ENCODE measurements at places on chromosomes 4 and X.

DNA sequence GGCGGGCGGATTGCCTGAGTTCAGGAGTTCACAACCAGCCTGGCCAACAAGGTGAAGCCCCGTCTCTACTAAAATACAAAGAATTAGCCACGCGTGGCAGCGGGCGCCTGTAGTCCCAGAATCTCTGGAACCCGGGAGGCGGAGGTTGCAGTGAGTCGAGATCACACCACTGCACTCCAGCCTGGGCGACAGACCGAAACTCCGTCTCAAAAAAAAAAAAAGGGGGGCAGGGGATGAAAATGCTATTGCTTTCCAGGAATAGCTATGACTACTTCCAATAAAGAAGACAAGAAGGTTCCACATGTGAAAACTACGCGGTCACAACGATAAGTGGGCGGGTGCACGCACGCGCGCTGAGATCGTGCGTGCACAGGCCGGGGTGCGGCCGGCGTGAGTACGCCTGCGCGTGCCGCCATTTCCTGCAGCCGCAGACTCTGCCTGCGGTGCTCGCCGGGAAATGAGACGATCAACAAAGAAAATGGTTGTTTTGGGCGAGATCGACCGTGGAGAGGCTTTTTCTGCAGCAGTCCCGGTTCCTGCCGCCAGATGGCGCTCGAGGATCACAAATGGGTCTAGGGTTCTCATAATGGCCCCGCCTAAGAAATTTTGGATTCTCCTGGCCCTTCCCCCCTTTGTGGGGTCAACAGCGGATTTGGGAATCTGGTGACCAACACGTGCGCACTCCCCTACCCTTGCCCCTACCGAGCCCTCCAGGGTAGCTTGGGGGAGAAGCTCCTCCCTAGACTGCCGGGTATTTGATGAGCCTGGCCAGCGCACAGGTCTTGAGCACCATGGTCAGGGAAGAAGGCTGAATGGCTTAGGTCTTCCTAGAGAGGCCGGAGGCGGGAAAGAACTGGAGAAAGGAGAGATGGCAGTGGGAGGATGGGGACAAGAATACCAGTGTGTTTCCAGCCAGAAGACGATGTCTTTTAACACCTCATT, 35.1 kb downstream of the PNMA5 start:
- peak; percentile 79 for DNase-seq

- DNase-seq: no peak
These were observed 55.8 kb downstream of the MBNL3 start for GRCh38 chrX:132433001-132433400.

GRCh38 chr4:189299706-189300105, 641.0 kb upstream of the FRG1 start:
- no peak for DNase-seq

DNA sequence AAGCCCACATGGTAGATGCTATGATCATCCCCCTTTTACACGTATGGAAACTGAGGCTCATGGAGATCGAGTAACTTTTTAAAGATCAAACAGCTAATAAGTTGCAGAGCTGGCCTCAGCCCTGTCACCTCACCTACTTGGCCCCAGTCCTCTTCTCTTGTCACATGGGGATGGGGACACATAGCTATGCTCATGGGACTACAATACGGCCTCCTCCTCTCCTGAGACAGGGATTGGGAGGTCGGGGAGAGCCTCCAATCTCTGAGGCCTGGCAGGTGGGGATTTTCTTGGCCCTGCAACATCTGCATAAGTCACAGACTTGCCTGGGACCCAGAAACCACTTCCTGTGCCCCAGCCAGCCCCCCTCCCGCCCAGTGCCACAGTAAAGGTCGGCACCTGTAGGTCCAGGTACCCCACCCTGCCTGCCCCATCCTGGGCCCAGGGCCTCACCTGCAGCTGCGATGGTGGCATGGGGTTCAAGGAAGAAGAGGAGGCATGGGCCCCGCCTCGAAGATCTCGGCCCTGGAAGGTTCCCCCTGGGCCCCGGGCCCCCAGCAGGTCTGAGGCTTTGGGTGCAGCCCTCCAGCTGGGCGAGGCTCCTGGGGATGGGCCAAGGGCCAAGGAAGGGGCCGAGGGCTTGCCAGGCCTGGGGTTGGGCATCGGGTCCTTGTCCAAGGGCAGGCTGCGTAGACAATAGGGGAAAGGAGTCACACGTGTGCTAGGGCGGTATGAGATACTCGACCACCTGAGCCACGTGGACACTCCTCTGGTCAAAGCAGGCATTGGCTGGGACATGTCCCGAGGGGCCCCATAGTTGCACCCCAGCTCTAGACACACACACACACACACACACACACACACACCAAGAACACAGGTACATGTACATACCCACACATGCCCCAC, 6.4 kb downstream of the FOXP3 start:
- DNase-seq: no peak

DNA sequence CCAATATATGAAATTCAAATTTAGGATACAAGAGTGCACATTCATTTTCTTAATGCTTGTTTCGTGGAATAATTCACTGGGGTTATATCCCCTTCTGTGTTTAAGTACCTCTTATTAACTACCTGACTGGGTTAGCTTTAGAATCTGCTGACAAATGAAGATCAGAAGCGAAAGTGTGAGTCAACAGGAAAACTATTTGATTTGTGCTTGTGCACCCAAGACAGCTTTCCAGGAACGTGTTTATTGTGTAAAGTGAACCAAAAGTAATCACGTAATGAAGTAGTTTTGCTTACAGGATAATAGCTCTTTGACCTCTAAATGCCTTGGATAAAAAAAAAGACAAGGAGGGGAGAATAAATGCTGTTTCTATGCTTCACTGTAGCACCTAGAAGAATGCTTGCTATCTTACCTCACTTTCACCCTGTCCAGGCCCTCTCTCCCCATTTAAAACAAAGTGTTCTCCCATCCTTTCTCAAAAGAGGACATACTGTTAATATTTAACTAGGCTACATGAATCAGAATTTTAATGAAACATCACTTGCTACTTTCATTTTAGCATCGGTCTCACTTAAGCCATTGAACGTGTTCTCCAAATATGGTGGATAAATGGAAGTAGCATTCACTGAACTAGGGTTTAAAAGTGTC, 141.9 kb downstream of the THOC2 start:
- DNase-seq: no peak

DNA sequence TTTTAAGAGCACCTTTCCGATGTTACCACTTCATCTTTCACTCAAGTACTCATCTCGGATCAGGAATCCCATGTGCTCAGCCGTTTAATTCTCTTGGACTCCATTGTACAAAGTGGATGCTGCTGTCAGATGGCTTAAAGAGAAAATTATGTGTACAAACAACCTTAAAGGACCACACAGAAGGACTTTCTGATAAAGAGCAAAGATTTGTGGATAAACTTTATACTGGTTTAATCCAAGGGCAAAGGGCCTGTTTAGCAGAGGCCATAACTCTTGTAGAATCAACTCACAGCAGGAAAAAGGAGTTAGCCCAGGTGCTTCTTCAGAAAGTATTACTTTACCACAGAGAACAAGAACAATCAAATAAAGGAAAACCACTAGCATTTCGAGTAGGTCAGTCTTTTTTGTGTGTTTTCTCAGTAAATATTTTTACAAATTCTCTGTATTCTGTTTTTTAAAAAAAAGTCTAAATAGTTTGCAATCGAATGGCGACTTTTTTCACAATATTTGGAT, 20.1 kb downstream of the MMAA start:
- no peak for DNase-seq

DNA sequence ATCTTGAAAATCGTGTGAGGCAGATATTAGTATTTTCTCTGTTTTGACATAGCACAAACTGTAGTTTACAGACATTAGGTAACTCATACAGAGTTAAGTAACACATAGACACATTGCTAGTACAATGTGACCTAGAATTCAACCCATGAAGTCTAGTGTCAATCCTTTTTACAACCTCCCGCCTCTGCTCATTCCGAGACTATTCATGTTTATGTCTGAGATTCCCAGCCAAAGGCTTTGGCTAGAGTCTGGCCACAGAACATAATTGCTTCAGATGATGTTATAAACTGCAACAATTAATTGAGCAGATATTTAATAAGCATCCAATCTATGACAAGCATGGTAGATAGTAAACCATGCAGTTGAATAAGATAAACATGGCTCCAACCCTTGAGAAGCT, 841.0 kb downstream of the STIM2 start:
- DNase-seq: no peak

DNA sequence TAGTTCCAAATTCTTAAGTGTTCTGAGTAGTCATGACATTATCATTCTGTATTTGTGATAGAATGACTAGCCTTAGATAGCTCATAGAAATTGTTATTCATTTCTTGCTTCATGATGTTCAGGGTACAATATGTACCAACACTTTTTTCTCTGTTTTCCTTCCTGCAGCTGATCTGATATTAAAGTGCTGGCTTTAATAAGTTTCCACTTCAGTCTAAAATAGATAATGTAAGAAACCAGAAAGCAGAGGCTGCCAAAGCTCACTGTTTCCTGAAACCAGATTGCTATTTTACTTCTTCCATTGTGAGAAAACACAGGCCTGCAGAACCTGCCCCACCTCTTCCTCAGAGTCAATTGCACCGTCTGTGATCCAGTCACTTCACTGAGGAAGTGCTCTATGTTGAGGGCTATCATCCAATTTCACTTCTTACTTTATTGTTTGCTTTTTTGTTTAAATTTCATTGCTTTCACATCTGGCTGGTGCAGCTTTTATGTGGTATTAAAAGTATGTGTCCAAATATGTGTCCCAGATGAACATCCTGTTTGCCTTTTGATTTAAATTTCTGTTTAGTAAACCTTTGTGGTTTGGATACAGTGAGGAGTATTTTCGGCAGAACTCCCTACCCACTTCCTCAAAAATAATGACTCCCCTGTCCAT, 652.1 kb downstream of the ANKRD50 start:
- DNase-seq: no peak

GRCh38 chr4:11328401-11328800, 100.3 kb downstream of the HS3ST1 start:
- no peak for DNase-seq

DNA sequence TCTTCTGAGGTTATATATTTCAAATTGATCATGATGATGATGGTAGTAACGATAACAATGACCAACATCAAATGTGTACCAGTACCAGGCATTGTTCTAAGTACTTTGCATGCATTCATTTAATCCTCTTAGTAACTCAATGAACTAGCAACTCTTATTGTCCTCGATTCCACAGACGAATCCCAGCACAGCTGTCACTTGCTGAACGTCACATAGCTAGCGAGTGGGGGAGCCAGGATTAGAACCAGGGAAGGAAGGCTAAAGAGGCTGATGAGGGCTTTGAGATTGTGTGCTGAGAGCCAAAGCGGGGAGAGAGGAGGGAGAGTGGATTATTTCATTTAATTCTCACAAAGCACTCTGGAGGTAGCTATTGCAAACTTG, 103.6 kb downstream of the PHOX2B start:
- DNase-seq: no peak

- DNase-seq: no peak
These were observed 15.9 kb downstream of the IL15 start for GRCh38 chr4:141652161-141652778.

GRCh38 chr4:155509555-155509954, 132.8 kb upstream of the MAP9 start:
- no peak for DNase-seq

DNA sequence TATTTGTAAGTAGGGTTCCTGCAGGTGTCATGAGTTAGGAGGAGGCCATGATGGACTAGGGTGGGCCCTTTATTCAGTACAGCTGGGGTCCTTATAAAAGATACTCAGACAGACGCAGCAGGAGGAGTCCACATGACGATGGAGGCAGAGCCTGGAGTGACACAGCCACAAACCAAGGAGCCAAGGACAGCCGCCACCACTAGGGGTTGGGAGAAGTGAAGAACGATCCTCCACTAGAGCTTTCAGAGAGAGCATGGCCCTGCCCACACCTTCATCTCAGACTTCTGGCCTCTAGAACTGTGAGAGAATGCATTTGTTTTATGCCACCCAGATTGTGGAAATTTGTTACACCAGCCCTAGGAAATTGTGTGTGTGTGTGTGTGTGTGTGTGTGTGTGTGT, 31.1 kb downstream of the JAKMIP1 start:
- DNase-seq: no peak

DNA sequence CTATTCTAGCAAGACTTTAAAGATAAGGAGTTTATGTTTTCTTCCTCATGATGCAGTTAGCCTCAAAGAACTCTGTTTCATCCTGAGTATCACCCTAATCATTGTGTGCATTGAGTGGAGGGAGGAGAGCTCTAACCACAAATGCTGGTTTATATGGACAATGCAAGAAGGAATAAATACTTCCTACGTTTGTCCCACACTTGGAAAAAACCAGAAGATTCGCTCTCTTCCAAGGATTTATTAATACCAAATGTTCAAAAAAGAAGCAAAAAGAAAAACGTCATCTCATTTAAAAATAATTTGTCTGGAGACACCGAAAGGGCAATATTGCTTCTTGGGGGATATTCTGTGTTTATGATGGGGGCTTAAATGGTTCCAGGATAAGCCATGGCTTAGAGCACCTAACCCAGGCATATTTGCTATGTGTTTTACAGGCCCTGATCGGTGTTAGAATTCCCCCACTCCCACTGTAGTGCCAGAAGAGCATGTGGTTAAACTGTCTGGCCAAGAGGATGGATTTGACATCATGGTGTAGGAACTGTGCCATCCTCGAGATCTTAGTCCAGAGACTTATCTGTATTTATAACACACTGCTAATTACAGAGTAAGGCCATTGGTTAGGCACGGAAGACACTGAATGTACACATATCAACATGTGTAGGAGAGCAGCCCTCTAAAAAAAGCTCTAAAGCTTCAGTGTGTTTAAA, 227.2 kb downstream of the ANK2 start:
- no peak for DNase-seq

DNA sequence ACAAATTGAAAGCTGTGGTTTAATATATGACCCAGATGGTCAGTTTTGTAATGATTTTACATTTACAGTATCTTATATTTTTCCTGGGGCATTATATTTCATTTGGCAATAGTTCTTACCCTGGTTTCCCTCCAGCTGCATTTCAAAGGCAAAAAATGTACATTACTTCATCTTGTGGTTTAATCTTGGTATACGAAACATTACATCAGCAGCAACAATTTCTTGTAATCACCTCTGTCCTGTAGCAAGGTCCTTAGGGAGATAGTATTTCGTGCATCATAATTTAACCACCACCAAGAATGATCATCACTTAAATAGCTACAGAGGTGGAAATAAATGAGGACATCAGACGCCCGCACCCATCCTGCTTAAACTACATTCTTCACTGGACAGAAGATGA, 48.8 kb downstream of the HS6ST2 start:
- no peak for DNase-seq

DNA sequence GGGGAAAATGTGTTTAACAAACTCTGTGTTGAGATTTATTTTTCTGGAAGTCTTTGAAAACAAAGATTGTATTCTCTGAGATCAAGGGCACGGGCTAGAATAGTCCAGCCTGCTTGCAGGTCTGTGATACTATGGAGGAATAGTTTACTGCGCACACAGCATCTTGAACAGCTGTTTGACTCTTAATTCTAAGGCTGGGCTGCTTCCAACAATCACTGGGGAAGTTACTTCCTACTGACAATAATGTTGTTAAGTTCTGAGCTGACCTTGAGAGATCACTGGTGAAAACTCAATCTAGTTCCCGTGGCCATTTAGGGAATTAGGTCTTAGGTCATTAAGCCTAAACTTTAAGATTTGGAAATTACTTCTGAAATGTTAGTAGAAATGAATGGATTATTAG, 416.1 kb upstream of the FTHL17 start:
- no peak for DNase-seq

Data from NCI-H1092 treated with DMSO at 0.1 percent for 48 hours (cell line).